ENCODE measurements at places on chromosomes 2 and 18. TPM values are rescaled to one million over a fixed set of nuclear protein-coding genes. Genes with fewer than 3 reads are reported as not detected.

DNA sequence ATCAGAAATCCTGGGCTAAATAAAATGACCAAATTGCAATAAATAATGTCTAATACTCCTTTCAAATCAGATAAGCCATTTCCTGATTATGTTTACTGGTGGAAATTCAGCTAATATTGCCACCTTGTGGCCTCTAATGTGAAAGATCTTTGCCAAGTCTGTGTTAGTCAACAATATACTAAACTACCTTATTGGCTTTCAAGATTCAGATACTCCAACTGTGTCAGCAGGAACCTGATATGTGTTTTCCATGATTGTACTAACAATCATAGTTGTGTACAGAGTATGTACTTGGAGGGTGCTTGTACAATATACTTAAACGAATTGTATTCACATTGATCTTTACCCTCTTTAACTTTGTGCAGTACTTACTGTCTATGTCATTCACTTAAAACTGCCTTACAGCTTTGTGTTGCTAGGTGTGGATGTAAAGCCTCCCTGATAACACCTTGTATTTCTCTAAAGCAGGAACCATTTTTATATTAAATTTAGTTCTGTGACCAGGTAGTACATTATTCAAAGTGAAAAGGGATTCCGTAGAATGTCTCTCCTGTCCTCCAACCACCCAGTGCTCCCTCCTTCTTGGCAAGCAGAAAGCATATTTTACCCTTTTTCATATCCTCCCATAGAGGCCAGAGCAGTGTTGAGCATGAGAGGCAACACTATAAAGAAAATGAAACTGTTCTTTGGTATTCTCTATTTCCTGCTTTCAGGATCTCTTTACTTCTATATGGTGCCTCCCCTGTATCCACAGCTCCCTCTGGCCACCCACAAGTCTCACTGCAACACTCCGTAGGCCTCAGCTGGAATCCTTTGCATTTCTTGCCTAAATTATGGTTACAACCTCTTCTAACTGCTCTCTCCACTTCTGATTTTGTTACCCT is 75.2 kb upstream of the C2orf15 start:
- peak; percentile 69 for DNase-seq

GRCh38 chr2:5845798-5846330 is 153.7 kb downstream of the SOX11 start:
- no peak for DNase-seq

DNA sequence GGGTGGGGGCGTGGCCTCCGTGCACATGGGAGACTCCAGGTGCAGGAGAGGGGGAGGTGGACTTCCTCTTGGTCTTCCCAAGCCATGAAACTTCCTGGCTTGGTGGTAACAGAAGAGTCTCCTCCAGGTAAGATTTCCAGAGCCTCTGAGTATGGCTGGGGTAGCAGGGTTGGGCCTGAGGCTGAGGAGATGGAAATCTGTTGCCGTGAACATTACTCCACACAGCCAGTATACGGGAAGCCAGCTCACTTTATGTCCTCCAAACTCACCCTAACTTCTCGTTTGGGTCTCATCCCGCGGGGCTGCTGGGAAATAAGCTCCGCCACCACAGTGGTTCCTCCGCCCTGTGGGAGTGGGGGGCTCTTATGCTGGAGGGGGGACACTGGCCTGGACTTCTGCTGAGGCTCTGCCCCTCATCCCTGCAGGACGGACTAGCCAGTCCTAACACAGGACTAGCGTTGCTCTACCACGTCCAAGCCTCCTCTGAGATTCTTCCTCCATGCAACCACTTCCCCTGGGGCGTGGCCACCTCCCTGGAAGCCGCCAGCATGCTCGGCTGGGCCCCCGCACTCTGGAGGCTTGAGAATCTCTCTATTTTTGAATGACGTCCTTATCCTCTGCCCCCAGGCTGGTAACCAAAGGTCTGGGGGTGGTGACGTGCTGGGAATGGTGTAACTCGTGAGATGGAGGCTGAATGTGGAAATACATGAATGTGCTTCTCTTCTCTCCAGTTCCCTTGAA is 777 bp upstream of the RAB17 start:
- DNase-seq: peak; percentile 71

DNA sequence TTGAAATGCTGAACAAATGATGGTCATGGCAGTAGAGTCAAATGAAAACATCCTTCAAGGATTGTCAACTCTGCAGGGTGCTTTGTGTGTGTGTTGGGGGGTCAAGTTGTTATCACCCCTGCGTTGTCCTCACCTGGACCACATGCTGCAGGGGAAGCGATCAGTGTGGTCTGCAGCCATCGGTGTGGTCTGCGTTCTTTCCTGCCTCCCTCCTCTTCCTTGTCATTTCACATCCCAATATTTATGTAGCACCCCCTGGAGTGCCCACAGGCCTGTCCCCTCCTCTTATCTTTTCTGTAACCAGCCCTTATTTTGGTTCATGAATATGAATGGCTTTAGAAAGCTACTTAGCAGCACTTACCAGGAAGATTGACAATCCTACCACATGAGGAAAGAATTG is 38.9 kb downstream of the UGP2 start:
- DNase-seq: peak; percentile 20

The CXCR2 gene
- total RNA-seq: 0.82 TPM
